ENCODE measurements at places on chromosomes 4 and X.

DNA sequence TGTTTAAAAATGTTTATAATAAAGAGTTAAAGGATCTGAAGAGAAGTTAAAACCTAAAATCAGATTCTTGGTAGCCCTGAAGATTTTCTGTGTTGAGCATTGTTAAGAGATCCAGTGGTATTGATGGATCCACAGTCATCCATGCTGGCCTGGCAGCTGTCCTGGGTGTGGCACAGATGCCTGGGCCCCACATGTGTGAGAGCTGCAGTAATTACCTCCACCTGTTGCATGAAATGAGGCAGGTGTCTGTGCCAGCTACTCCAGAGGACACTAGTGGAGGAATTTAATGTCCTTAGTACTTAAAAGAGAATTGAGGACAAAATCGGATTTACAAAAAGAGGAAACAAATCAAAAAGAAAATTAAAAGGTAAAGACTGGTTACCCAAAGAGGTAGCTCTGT lies 44.0 kb downstream of the MGST2 start:
- ATAC-seq: no peak

GRCh38 chr4:115233600-115233999 lies 120.2 kb upstream of the NDST4 start:
- no peak for ATAC-seq

DNA sequence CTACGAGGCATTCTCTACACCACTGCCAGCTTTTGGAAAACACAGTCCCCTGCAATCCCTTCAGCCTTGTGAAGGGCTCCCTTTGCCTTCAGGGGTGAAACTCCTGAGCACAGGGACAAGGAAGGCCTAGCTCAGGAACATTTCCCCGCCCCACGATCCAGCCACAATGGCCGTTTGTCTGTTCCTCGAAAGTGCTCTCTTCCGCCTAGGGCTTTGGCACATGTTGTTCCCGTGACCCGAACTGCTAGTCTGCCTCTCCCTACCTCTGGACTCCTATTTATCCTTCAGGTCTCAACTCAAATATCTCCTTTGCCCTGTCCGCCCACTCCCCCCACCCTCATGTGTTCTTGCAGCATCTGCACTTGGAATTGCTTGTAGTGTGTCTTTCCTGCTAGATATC lies 12.1 kb downstream of the FGD1 start:
- no peak for ATAC-seq

DNA sequence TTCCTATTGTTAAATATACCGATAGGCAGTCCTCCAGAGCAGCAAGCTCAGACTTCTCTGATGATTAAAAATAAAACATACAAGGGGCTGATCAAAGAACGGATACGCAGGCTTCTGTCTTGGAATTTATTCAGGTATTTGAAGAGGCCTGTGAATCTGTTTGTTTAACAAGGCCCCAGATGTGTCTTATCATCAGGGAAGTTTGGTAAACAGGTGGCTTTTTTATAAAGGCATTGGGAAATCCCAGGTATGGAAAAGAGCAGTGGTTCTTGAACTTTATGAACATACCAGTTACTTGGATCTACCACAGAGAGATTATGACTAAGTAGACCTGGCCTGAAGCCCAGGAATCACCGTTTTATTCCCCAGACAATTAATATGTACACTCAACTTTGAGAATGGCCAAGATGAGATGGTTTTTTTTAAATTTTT lies 47.9 kb downstream of the SOWAHB start:
- no peak for ATAC-seq

DNA sequence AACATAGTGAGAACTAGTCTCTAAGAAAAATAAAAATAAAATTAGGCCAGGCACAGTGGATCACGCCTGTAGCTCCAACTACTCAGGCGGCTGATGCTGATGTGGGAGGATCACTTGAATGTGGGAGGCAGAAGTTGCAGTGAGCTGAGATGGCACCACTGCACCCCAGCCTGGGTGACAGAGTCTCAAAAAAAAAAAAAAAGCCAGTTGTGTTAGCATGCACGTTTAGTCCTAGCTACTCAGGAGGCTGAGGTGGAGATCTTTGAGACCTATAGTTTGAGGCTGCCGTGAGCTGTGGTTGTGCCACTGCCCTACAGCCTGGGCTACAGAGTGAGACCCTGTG lies 2.5 kb downstream of the DCK start:
- no peak for ATAC-seq

- ATAC-seq: no peak
These were observed 41.7 kb upstream of the FRMD7 start for GRCh38 chrX:132169554-132169953.

- ATAC-seq: no peak
These were observed 11.2 kb upstream of the YIPF7 start for GRCh38 chr4:44662623-44663005.

- no peak for ATAC-seq
These were observed 2.9 kb upstream of the PPP4R3C start for GRCh38 chrX:27466051-27466450.

- ATAC-seq: no peak
These were observed 64.5 kb upstream of the CHRNA9 start for GRCh38 chr4:40270609-40271008.

DNA sequence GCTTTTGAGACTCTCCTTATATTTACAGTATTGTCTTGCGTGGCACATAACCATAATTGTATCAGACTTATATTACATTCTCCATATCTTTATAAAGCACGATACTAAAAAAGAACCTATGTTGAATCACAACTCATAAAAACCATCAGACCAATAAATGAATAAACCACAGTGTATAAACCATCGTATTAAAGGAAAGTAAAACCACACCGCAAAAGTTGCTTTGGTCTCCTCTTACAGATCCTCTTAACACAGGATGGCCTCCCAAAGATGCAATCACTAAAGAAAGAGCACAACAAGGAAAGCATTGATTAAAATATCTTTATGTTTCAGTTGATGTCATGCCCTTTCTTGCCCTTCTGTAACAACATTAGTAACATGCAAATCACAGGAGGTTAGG lies 437.9 kb downstream of the AFF2 start:
- ATAC-seq: no peak

GRCh38 chrX:56221101-56221500 lies 11.1 kb upstream of the KLF8 start:
- ATAC-seq: no peak

- peak; percentile 92 for ATAC-seq
These were observed at the start of gene ARMCX1 for GRCh38 chrX:101550362-101550750. TSS of gene ARMCX1 (plus strand) at chrX:101550547. CDS start at chrX:101552931, 2,384 bp downstream.

DNA sequence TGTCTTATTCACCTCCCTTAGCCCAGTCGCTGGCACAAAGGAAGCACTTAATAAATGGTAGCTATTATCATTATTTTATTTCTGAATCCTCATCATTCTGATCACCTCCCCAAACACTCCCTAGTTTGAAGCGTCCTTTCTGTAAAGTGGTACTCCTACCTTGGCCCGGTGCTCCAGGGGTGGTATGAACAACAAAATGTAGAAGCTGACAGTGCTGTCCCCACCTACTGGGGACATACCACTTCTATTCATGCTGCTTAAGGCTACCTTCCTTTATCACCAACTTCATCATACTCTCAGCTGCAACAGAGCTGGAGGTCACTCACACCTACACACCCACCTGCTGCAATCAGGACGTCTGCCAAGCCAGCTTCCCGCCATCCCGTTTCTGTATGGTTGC lies 40.8 kb upstream of the APLN start:
- ATAC-seq: no peak

- ATAC-seq: no peak
These were observed 648.6 kb upstream of the AGA start for GRCh38 chr4:178090640-178091411.

DNA sequence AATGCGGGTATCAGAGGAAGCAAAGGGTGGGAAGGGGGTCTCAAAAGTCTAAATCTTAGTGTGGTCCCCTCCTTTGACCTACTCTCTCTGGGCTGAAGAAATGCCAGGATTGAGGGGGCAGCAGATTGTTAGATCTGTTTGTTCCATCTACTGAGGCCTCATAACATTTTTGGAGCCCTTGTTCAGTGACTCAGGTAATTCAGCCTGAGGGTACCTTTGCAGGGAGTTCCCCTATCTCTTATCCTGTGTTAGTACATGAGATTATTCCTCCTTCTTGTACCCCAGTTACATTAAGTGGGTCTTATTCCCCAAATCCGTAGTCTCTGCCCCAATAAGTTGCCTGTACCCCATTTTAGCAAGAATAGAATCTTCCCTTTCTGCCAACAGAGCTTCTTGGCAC lies 79.0 kb downstream of the RTL9 start:
- ATAC-seq: no peak

DNA sequence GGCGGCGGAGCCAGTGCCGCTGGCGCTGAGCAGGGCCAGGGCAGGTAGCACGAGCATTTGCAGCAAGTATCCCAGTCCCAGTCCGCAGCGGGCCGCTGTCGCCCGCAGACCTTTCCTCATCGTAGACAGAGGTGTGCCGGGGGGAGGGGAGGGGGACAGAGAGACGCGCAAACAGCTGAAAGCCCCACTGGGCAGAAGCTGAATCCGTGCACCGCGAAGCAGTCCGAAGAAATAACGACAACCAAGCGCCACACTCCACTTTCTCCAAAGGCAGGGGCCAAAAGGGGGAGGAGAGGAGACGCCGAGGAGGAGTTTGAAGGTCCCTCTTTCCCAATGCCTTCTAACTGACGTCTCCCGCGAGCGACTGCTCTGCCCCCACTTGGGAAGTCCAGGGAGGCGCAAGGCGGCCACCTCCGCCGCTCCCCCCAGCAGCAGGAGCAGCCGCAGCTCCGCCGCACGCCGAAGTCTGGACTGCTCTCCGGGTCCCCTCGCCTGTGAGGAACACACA lies at the start of gene UNC5C:
Gene UNC5C (minus strand): TSS at position 236 of the 508 bp plus-strand sequence.
- peak; percentile 64 for ATAC-seq

- ATAC-seq: no peak
These were observed 134.7 kb downstream of the DCLK2 start for GRCh38 chr4:150212927-150213326.

DNA sequence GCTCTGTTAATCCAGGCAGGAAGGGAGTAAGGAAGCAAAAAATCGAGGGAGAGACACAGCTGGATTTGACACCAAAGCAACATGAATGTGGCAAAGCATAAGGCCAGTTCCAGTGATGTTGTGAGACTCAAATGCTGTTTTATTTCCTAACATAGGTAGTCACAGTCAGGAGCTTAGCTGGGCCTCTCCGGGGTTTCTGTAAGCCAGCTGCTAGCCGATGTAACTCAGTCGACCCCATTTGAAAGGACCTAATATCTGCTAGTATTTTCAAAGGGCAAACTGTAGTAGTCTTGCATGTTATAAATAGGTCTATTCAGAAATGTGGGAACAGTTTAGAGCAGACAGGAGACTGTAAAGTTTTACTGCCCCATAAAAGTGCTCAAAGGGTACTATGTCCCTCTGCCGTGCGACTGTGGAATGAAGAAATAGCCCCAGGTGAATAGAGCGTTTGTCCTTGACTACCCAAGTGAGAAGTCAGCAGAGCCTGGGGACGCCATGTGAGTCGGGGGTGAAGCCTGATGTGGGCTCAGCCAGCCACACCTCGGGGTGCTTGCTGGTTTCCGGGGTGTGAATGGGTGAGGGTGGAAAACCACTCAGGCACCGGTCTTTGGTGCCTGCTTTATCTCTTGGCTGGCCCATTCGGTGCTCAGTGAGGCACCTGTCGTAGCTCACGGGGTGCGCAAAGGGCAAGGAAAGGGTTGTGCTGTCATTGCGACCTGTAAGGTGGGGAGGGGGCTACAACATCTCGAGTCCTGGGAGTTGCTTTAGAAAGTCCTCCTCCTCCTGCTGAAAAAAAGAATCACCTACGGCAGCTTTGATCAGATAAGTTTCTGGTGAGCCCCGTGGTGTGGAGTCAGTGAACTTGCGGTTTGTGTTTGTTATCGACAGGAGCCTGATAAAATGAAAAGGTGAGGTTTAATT lies 745 bp downstream of the TRIM2 start:
- no peak for ATAC-seq

DNA sequence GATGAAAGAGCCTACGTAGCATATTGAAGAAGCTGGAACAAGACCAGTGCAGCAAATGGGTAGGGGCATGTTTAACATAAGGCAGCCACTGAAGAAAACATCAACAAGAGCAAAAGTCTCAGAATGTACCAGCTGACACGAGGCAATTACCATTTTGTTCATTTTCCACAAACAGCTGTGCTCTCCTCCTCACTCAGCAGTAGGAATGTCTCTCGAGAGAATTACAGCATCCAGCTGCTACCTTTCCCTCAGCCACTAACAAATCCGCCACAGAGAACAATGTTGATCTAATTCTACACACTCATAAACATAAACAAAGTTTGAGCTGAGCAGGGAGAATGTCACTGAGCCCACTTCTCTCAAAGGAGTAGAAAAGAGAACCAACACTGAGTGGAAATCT lies 68.0 kb downstream of the OPHN1 start:
- ATAC-seq: no peak

GRCh38 chrX:130224810-130225209 lies 43.9 kb downstream of the ZNF280C start:
- ATAC-seq: no peak

GRCh38 chr4:20621476-20621875 lies 78.8 kb upstream of the PACRGL start:
- no peak for ATAC-seq

DNA sequence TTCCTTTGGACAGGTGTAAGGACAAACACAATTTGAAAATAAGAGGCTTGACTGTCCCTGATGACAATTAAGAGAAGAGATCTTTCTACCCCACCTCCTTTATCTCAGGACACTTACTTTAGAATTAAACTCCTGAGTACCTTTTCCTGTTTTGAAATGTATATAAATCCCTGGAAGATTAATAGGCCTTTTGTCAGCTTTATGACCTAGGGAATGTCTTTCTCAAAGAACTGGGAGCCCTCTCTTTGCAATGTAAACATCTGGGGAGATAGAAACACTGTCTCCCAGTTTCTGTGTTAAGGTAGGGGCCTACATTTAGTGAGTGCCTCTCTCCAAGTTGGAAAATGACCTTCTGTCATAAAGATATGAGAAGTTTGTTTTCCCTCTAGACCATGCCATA lies 31.7 kb downstream of the AGA start:
- no peak for ATAC-seq

DNA sequence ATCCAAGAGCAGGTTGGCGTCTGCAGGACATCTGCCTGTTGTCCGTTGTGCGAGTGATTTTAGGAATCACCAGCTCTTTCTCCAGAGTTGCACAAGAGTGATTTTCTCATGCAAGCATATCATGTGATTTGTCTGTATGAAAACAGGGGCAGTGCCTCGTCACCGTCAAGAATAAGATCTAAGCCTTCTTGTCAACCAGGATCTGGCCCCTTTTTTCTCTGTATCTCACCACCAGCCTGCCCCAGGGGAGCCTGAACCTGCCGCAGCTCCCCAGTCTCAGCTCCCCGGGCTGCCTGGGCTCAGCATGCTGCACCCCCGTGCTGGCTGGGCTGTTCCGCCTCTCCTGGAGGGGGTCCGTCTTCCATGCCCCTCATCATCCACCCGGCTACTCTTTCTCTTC lies 90.5 kb downstream of the STOX2 start:
- no peak for ATAC-seq

DNA sequence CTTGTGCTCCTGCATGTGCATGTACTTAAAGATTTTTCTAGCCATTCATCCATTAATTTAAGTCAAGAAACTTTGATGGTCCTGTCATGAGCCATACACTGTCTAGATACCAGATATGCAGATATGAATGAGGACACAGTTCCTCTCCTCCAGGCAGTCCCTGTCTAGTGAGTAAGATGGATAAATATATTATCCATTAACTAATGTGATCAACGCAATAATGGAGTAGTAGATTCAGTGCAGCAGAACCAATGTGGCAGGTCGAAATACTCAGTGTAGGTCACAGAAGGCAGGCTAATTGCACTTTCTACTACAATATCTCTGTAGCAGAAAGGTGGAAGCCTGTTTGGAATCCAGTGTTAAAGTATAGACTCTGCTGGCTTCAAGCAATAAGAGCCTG lies 112.5 kb downstream of the PCDH7 start:
- peak; percentile 75 for ATAC-seq

GRCh38 chrX:49877397-49878101 lies 1.7 kb upstream of the USP27X start:
- no peak for ATAC-seq

- ATAC-seq: no peak
These were observed 914 bp downstream of the TRAPPC2 start for GRCh38 chrX:13733506-13733905.

All from motor neuron (in vitro differentiated cells).